Stimulated activated CD8-positive, alpha-beta memory T cell treated with anti-CD3 and anti-CD28 coated beads, Interleukin-12 subunit alpha, Interleukin-12 subunit beta, amount 100 ng/mL, for 1 hour (primary cell): ENCODE measurements at places on chromosomes 2 and 18.

- DNase-seq = no peak
These were observed 89.4 kb downstream of the PMS1 start for GRCh38 chr2:189873696-189874095.

- no peak for DNase-seq
These were observed 459.9 kb upstream of the CELF4 start for GRCh38 chr18:38025433-38026038.

DNA sequence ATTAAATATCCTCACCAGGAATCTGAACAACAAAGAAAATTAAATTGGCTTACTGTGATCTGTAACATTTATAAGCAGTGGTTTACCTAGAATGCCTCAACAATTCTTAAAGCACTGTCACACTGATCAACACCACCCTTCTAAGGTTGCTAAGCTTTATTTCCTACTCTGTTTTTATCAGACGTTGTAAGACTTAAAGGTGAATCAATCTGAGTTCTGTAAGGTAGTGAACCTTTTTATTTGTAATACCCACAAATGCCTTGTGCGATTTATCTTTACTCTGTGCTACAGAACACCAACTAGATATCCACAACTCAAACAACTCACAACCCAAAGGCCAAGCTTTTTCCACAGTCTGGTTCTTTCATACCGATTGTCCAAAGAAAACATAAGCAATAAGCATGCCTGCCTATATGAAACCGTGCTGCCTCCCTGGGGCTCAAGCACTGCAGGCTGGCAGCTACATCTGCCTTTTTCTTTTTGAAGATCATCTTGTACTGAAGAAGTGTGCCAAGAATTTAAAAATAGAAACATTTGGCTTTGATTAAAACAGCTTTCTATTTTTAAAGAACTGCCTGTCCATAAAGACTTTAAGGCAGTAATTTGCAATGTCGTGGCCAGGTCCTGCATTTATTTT is 490.7 kb downstream of the NUP35 start:
- no peak for DNase-seq

DNA sequence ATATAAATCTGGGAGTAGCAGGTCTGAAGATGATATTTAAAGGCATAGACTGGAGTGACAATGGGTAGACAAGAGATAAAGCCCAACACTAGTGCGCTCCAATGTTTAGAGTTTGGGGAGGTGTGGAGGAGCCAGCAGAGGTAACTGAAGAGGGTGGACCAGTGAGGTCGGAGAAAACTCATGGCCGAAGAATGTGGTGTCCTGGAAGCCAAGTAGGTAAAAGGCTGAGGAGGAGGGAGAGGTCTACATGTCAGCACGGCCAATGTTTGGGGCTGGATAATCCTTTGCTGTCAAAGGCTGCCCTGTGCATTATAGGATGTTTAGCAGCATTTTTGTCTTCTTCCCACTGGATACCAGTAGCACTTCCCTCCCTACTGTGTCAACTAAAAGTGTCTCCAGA is 78.8 kb upstream of the KCNE4 start:
- DNase-seq = no peak

DNA sequence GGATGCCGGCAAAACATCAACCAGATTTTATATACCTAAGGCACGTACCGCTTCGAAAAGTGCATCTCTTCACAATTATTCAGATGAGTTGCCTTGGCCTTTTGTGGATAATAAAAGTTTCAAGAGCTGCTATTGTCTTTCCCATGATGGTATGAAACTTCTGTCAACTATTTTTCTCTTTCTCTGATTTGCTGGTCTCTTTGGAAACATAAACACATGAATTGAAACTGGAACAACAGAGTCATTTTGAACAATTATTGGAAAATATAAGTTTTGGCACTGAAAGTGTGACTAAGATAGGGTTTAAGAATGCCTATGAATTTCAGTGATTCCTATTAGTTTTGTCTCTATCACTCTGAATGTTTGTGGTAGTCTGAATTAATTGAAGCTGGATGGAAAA is 109.9 kb downstream of the DPP4 start:
- DNase-seq = no peak

DNA sequence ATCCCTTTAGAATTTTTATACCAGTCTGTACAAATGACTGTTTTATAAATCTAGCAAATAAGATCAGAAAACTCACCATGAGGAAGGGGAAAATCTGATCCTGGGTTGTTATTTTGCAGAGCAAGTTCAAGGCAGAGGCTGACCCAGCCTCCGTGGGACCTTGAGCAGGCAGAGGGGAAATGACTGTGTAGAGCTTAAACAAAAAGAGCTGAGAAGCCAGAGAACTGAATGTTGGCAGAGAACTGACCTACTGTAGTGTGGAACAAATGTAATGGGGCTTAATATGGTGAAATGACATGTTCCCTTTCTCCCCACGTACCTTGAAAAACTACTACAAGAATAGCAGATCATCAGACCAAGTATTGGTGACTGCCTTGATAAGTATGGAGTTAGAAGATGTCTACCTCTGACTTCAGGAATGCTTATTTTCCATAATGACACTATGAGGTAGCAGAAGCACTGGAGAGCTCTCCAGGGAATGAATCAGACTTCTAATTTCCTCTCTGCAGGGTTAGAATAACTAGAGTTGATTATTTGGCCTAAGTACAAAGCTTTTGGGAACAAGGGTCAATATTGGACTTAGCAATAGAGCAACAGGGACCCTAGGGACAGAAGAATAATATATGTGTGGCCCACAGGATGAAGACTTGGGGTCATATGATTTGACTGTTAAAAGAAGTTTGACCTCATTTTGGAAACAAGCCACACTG is 304.4 kb downstream of the CCDC178 start:
- no peak for DNase-seq

DNA sequence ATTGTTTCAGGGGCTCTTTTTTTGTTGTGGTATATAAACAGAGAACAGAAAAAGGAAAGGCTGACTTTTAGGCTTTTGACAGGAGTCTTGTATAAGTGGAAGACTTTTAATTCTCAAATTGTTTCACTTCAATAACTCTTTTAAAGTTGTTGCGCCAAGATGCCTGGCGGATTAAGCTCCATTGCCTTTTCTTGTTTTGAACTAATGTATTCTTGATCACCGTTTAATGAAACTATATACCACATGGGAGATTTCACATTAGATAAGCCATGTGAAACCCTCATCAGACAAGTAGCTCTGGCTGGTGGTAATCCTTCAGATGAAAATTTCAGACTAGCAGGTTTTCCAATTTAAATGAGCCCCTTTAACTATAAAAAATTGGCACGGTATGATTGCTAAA is 257.4 kb downstream of the CCDC178 start:
- no peak for DNase-seq

- no peak for DNase-seq
These were observed 550.6 kb upstream of the ACVR2A start for GRCh38 chr2:147293991-147294824.

DNA sequence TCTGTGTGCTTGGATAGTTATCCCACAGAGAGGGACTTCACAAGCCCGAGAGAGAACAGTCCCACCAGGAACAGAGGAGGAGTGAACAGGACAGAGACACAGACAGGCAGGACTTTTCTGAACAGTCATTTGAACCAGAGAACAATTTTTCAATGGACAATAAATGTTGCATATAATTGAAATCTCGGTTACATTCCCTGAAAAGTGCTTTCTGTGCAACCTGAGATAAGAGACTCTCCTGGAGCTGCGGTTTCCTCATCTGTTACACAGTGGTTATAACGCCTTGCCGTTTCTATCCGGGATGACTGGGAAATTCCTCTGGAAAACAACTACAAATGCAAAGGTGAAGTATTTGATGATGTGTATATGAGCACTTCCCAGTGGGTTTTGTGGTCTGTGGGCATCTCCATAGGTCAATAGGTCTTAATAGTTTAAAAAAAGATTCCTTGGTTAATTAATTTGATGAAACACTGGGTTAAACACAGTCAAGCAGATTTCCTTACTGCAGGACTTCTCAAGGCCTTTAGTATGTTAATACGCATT is 87.2 kb upstream of the HPCAL1 start:
- DNase-seq = no peak

DNA sequence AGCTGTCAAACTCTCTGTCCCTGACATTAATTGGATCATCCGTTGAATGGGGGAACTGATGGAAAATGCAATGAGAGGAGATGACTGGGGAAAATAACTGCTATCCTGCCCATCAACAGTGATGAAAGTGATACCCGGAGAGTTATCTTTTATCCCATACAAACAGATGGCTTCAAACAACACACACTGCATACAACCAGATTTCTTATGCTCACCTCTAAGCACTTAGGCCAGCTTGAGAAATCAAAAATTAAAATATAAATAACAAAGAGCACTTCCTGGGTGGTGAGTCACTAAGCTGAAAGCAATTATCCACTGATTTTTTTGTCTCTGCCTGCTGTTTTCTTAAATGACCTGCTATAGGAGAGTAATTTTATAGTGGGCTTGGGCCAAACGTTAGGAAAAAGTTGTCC is 237.6 kb upstream of the RGPD4 start:
- DNase-seq = no peak

- DNase-seq = no peak
These were observed 60.2 kb downstream of the VSNL1 start for GRCh38 chr2:17600556-17601204.

DNA sequence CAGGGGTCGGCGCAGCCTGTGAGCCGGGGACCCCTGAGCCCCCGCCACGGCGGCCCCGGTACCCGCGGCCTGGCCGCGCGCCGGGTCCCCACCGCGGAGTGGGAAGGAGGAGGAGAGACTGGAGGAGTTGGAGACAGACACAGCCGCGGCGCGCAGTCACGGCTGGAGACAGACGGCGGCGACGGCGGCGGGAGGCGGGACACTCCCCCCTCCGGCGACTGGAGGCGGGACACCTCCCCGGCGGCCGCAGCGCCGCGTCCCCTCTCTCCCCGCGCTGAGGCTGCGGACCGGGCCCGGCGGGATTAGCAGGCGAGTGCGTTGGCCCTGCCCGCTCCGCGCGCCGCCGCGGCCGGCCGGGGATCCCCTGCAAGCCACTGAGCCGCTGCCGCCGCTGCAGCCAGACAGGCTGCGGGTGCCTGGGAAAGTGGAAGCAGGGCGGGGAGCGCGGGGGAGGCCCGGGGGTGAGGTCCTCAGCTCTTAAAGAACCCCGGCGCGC is 1.0 kb upstream of the LDLRAD4 start:
- DNase-seq = no peak

GRCh38 chr2:231152800-231153557 is 28.1 kb upstream of the HTR2B start:
- DNase-seq = no peak

DNA sequence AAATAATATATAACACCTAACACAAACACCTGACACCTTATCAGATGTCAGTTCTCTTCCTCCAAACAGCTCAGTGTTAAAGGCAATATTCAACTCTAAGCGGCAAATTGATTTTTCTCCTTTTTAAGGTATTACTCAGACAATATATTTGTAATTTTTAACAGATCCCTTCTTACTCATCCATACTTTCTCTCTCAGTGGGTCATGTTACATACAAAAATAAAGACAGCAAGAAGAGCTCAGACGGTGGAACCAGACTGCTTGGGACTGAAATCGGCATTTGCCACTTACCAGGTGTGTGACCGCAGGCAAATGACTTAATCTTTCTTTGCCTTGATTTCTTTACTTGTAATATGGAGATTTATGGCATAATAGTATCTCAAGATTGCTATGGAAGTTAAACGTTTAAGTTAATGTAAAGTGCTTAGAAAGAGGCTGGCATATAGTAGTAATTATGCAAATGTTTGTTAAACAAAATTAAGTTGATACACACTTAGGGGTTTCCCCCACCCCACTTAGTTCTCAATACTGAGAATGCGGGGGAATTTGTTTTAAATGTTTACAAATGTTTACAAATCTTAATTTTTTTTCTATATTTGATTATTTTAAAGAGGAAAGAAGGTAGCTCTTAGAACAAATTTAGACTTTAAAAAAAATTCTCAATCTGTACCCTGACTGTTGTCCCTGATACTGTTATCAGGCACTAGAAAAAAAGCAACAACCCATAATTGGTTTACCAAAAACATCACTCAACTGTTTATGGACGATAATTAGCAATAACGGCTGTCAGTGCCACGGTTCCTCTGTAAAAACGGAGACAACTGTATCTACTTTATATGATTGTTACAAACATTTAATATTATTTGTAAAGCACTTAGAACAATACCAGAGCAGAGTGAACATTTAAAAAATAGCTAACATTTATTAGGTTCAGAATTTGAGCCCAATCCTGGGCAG is 25.6 kb downstream of the MAP3K2 start:
- DNase-seq = no peak

DNA sequence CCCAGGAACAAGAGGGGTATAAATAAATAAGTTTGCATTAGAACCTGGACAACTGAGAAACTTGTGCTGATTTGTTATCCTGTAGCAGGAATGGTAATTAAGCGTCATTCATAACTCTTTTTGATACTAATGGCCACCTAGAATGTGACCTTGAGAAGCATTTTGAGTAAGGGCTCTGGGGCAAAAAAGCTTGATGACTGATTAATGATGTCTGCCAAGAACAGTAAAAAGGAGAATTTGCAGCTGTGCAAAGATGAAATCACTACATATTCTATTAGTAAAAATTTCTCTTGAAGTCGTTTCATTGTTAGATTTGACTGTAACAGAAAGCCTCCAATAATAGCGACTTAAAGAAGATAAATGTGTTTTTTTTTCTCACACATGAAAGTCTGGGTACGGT is 157.7 kb downstream of the PRKCE start:
- no peak for DNase-seq

DNA sequence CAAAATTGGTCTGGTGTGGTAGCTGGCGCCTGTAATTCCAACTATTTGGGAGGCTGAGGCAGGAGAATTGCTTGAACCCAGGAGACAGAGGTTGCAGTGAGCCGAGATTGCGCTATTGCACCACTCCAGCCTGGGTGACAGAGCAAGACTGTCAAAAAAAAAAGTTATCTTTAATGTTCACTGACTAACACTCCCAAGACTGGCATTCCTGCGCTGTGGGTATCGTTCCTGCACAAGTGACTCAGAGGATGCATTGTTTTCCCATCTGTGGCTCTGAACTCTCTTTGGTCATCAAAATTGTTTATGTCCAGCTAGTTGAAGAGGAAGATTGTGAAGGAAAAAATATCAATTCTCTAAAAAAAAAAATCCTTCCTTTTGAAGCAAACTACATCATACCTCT is 539.0 kb downstream of the SOX11 start:
- no peak for DNase-seq

DNA sequence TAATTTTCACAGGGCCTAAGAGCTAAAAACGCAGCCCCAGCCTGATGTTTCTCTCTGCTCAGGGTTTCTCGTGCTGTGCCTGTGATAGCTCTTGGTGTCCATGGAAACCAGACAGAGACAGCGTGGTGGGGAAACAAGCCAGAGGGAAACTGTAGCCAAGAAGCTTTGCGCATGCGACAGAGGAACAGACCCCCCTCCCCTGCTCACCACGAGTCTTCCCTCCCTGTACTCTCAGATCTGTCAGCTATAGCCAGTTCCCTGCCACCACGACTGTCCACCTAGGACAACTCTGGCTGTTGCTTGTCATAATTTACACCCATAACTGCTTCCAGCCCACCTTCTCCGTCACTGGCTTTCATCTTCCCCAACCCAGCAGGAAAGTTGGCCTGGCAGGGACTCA is 13.2 kb upstream of the DNAJC27 start:
- DNase-seq = no peak

GRCh38 chr2:43368483-43369385 is 142.3 kb upstream of the ZFP36L2 start:
- DNase-seq = no peak
